Activated effector memory CD4-positive, alpha-beta T cell treated with Interleukin-2 at 50 U/mL for 16 hours (primary cell): ENCODE measurements at places on chromosomes 1 and 21.

DNA sequence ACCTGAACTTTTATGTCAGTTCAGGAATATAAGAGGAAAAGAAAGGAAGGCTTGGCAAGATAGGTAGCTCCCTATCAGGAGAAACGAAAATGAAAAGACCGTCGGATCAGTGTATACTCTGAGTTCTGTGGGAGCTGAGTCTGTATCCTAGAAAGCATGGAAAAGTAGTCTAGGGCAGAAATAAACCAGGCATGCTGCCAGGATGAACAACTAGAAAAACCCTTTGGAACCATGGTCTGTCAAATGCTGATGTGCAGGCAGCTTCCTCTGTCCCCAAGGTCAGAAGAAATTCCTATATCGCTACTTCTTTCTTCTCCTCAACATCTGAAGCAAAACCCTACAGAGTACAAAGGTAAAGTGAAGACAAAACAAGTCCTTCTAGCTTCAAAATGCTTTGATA is 268.8 kb downstream of the ST6GALNAC3 start:
- no peak for DNase-seq

GRCh38 chr1:180906511-180906910 is 6.2 kb upstream of the KIAA1614 start:
- DNase-seq: no peak

GRCh38 chr1:201563941-201564340 is 25.0 kb downstream of the NAV1 start:
- no peak for DNase-seq

GRCh38 chr1:101394041-101394440 is 157.2 kb downstream of the S1PR1 start:
- no peak for DNase-seq

GRCh38 chr21:27192281-27192949 is 225.5 kb upstream of the ADAMTS5 start:
- DNase-seq: no peak

DNA sequence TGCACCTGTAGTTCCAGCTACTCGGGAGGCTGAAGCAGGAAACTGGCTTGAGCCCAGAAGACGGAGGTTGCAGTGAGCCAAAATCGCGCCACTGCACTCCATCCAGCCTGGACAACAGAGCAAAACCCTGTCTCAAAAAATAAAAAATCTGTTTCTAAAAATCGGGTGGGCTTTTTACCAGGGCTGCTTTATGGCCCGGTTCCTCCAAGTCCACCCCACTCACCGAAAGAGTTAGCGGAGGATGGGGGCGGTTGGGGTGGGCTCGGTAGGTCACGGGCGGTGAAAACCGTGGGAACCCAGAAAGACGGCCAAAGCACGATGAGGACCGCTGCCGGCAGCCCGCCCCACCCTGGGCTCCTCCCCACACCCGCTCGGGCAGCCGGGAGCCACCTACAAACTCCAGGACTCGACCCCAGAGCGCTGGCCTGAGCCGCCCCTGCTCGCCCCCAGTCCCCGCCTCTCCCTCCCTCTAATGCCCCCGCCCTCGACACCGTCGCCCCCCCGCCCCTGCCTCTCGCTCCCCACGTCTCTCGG is 846 bp upstream of the PER3 start:
- DNase-seq: no peak

DNA sequence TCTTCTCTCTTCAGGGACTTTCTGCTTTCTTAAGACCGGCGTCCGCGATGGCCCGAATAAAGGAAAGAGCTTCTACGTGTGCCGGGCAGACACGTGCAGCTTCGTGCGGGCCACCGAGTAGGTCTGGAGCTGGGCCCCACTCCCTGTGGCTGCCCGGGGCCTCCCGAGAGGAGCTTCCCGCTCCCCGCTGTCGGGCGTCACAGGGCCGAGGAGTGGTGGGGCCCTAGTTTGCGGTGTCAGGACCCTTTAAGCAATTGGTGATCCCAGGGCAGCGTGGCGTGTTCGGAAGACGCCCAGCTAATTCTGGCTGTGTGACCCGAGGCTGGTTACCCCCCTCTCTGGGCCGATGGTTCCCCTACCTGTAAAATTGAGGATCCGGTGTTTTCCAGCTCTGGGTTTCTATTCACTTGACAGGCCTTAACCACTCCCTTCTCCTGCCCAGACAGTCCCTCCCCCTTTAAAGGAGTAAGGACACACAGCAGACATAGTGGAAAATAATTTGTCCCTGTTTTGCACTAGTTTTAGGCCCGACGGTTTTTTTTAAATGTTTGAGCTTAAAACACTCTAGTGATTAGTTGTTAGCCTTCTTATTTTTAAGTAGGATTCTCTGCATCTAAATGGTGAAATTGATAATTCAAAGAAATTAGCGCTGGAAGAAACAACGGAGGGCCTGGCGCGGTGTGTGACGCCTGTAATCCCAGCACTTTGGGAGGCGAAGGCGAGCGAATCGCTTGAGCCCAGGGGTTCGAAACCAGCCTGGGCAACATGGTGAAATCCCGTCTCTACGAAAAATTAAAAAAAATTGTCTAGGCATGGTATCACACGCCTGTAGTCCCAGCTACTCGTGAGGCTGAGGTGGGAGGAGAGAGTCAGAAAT is 553 bp downstream of the TTF2 start:
- peak; percentile 12 for DNase-seq

GRCh38 chr1:67908250-67908936 is 75.1 kb upstream of the GNG12 start:
- no peak for DNase-seq

- DNase-seq: no peak
These were observed 882 bp downstream of the VPS13D start for GRCh38 chr1:12230549-12231275.

GRCh38 chr21:27114111-27114510 is 147.2 kb upstream of the ADAMTS5 start:
- no peak for DNase-seq

GRCh38 chr1:109819906-109820305 is 56.2 kb upstream of the EPS8L3 start:
- no peak for DNase-seq

- DNase-seq: no peak
These were observed 61.9 kb upstream of the RABGAP1L start for GRCh38 chr1:174097426-174097825.

DNA sequence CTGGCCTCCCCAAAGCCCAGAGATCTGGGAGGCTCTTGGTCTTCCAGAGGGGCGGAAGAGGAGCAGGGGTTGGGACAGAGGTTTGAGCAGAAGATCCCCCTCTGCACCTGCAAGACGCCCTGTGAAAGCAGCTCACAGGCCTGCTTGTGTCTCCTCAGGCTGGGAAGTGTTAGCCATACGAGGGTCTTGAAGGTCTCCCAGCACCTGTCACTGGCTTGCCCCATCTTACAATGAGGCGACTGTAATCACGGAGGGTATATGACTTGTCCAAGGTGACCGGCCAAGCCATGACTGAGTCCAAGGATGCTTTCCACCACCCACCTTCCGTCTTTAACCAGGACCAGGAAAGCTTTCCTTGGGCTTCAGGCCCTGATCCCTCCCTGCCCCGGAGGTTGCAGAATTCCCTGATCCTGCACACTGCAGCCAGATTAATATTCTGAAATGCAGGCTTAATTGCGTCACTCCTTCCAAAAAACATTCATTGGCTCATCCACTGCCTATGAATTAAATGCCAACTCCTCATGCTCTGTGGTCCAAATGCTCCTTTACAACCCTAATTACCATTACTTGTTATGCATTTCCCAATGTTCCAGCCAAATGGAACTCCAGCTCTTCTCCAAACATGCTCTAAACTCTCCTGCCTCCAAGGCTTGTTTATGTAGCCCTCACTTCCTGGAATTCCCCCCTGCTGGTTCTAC is 64.0 kb downstream of the DDX20 start:
- DNase-seq: no peak

DNA sequence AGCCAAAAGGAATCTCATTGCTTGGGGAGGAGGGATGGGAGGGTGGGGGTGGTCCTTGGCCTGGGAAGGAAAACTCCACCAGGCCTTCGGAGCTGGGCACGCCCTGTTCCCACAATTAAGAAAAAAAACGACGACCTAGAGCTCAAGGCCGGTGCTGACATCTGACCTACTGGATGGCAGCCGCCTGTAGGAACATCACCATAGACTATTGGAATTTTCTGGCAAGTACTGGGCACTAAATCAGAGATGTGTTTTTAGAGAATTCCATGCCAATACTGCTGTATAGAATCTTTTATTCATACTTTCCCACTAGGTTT is 729 bp downstream of the NADK start:
- no peak for DNase-seq

DNA sequence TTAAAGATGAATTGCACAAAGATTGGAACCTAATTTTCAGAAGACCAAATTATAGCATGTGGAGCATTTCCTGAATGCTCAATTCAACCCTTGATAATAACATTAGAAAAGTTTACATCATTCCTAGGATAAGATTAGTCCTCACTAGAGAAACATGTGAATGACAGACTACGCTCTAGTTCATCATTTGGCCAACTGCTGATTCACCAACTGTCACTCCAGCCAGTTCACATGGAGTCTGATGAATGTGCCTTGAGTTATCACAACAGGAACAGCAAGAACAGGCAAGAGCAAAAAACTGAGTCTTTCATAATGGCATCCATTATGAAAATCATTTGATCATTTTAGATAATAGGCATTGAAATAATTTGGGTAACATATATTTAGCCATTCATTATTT is 415.9 kb downstream of the PTPRC start:
- DNase-seq: no peak

DNA sequence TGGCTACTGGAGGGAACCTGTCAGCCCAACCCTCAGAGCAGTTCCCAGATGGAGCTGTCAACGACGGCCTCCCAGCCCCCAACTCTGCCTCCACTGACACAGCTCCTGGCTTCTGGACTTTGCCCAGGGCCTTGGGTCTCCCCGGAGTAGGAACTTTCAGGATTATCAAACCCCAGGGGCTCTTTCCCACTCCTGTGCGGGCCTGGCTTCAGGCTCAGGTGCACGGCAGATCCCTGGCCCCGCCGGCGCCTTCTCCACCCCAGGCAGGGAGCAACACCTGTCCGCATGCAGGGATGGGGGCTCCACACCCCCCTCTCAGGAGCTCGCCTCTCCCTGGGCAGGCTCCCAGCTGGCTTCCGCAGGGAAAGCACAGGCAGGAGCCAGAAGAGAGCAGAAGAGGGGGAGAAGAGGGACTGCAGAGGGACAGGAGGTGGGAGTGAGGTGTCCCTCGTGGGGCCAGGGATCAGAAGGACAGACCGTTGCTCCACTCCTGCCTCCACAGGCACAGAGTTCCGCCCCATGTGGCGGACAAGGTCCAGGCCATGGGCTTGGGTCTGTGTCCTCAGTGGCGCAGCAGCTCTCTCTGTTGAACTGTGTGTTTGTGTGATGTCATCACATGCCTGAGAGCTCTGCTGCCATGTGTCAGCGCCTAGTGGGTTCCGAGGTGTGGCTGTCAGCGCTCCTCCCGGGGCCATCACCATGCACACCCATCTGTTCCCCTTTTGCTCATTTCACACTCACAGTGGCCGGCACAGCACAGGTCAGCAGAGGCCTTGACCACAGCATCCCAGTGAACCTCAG is 107.7 kb downstream of the PDE9A start:
- no peak for DNase-seq

DNA sequence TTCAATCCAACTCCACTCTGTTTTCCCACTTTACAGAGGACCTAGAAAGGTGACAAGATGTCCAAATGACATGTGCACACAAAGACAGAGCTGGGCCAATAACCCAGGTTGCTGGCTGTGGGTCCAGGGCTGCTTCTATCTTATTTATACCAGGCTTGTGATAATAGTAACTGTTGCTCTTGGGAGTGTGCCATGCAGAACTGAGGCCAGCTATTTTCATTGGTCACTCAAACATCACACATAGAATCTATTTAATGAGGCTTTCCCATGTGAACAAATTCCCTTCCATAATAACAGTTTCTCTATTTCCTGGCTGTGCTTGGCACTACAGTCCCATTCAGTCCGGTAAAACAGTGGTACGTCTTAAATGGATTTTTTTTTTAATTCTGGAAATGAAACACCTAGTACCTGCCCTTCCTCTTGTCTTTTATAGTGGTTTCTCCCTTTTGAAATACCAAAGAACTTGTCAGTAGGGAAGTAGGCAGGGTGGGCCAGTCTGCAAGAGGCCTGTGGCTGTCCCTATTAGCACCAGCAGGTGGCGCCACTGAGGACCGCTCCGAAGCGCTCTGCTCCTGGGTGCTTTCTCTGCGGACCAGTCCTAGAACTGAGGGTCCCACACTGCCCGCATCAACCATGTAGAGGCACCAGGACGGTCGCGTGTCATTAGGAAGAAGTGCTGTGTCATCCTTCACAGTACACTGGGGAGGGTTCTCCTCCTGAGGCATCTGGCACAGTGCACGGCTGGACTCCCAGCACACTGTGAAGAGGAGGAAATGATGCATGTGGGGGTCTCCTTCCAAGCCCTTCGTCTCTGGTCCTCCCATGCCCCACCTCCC is 52.1 kb downstream of the GPR161 start:
- peak; percentile 36 for DNase-seq

DNA sequence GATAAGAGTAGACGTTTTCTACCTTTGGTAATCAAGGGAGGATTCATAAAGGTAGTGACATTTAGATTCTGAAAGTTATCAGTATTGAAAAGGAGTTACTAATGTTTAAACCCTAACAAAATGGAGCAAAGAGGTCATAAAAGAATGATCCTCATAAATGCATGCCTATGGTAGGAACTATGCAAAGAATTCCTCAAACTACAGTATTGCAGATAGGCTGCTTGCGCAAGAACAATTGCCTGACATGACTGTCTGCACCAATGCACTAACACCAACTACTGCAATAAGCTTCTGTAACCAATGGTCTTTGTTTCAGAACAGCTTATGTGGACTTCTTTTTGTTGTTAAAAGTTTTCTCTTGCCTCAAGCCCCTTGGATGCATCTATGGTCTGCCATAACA is 597.3 kb upstream of the ADGRL4 start:
- DNase-seq: no peak

GRCh38 chr1:223401873-223402789 is 8.9 kb downstream of the CCDC185 start:
- no peak for DNase-seq

GRCh38 chr1:45499415-45499769 is 481 bp downstream of the CCDC163 start:
- no peak for DNase-seq

DNA sequence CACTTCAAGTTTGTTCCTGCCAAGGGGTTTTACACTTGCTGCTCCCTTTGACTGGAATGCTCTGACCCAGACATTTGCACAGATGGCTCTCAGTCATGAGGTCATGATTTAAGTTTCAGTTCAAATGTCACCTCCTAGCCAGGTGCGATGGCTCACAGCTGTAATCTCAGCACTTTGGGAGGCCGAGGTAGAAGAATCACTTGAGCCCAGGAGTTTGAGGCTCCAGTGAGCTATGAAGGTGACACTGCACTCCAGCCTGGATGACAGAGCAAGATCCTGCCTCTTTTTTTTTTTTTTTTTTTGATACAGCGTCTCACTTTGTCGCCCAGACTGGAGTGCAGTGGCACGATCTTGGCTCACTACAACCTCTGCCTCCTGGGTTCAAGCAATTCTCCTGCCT is 4.5 kb upstream of the ZMYM4 start:
- no peak for DNase-seq

DNA sequence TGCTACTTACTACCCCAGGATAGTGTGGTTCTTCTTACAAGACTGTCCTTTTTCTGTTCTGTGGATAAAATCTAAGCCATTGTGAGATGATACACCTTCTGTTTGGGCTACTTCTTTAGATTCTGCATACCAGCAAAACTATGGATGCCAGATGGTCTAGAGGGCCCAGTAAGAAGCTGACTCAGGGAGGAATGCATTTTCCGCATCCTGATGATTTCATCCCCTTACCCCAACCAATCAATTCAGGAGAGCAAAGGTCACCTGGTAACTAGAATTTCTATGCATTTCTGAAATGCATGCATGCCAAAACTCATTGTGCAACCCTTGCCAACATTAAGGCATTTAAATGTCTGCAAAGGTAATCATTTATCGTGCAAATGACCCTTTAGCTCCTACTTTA is 285.7 kb upstream of the ZP4 start:
- DNase-seq: no peak
